Stimulated activated CD4-positive, alpha-beta T cell treated with anti-CD3 and anti-CD28 coated beads, Interleukin-15, amount 100 ng/mL, for 1 hour (primary cell): ENCODE measurements at places on chromosomes 7 and 10.

GRCh38 chr7:129952653-129953560 is at the start of gene UBE2H:
Gene UBE2H (minus strand): TSS chr7:129952960. CDS start chr7:129952555, 405 bp downstream.
- DNase-seq = peak; percentile 86

DNA sequence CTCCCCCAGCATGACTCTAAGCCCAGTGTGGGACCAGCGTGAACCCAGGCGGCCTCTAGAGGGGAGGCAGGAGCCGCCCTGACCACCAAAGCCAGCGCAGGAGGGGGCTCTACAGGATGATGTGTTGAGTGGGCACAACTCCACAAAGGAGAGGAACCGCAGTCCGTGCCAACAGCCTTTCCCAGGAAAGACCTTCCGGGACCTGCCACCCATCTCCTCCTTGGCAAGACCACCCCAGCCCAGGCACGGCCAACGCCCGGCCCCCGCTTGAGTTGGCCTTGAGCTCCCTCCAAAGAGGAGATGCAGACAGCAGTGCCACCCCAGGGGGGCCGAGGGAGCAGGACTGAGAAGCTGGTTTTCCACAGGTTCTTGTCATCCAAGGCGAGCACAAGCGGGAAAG is 38.9 kb downstream of the PTPRN2 start:
- no peak for DNase-seq

GRCh38 chr10:13105184-13105583 is 5.2 kb downstream of the OPTN start:
- DNase-seq = no peak

DNA sequence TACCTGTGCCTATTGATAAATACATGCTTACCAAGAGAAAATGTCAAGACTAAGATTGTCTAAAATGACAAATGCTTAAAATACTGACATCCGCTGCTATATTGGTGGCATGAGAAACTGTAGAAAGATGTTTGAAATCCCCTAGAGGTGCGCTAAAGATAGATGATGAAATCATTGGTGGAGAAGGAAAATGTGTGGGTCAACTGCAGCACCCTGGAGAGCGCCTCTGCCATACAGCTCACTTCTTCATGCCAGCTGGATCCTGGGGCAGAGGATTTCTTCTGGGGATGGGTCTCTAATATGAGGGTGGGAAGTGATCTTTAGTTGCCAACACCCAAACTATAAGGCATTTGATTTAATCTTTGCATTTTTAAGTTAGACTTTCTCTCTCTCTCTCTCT is 680.4 kb upstream of the POM121L12 start:
- no peak for DNase-seq

DNA sequence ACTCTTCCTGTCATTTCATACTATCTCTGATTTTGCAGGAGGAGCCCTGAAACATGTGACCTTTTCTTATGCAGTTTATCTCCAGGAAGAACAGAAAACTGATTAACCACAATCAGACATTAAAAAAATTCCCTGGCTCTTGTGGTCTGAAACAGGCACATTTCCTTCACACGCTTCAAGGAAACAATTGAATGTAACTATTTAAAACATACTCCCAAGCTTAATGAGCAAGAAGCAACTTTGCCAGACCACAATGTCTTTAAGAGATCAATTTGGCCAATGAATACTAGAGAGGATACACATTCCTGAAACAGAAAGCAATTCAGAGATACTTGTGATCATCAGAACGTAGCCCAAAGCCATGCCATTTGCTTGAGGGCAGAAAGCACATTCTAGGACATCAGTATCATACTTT is 65.8 kb downstream of the PIP4K2A start:
- DNase-seq = no peak

DNA sequence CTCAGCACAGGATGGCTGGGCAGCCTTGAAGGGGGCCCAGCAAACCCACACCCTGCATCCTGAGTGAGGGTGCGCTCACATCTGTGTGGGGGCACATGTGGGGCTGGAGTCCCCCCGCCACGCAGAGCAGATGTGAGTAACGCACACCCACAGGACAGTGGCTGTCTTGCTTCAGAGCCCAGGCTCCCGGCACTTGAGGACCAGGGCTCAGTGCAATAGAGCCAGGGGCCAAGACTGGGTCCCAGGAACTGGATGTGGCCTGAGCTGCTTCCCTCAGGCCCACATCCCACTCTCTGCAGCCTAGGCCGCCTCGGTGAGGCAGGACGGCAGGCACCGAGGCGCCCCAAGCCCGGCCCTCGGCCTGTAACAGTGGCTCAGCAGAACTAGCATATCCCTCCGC is 159.9 kb downstream of the MAD1L1 start:
- no peak for DNase-seq

- no peak for DNase-seq
Measured at GRCh38 chr7:92478711-92479110, 965 bp upstream of the ERVW-1 start.

DNA sequence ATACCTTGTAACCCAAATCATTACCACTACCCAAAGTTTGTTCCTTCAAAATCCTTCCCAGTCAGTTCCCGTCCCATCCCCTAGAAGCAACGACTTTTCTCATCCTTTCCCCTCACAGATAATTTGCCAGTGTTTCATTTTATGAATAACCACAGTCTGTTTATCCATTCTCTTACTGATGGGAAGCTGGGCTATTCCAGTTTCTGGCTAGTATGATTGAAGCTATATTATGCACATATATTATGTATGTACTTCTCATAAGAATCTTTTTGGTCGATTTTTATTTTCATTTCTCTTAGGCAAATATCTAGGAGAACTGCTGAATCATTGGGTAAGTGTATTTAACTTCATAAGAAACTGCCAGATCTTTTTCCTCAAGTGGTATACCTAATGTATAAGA is 114.6 kb downstream of the ZNF438 start:
- no peak for DNase-seq

GRCh38 chr10:78412605-78413004 is 378.9 kb downstream of the RPS24 start:
- no peak for DNase-seq

DNA sequence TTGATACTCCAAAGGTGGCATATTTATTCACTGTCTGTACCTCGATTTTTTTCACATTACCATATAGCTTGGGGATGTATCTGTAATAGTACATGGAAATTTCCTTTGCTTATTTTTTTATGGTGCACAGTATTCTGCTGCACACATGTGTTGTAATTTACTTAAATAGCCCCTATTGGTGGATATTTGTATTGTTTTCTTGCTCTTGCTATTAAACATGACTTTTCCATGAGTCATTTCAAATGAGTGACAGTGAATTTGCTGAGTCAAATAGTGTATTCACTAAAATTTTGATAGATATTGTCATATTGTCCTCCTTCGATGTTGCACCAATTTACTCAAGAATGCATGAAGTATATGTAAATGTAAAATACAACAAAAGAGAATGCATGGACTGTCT is 122.7 kb upstream of the STEAP4 start:
- no peak for DNase-seq

GRCh38 chr7:2387897-2388636 is 15.3 kb upstream of the CHST12 start:
- DNase-seq = no peak

DNA sequence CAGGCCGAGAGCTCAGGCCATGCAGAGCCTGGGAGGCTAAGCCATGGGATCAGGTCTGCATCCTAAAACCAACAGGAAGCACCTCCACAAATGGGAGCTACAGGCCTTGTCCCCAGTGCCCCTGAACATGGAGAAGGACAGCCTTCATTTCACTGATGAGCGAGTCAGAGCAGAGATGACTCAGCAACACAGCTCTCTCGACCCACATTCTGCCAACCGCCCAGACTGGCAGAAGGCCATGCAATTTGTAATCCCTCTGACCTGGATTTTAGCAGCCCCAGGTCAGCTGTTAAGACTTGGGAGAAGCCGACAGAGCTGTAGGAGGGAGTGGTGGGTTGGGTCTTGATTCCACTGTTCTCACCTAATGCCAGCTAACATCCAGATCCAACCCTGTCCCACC is 25.5 kb downstream of the VOPP1 start:
- no peak for DNase-seq

GRCh38 chr10:93254180-93254853 is 180.6 kb downstream of the CYP26A1 start:
- DNase-seq = no peak

DNA sequence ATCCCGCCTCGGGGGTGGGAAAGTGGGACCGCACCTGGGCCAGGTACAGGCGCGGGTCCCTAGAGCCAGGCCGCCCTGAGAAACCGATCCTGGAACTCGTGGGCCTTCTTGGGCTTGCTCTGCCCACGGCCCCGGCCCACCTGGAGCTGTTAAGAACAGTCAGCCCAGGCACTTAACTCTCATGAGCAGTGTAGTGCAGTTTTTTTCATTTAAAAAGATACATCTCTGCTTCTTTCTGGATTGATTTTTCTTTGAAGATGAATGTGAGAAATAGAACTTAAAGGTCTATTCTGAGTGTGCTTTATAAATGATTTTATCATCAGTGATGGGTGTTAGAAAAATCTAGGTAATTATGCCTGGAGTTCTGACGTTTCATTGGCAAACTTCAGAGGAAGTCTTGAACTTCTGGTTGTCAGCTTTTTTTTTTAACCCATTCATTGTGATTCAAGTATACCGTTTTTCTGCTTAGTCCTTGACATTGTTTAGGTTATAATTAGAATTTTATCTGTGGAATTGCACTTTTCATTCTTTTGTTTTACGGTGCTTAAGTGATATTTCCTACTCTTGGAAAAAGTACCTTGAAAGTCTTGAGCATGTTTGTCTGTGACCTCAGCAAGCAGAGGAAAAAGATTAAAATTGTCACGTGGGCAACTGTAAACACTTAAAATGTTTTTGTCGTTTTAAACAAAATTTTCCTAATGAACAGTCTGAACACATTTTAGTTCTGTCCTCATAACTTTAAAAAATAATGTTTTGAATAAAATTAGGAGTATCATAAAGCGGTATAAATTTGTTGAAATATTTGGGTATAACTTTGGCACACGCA is 906 bp downstream of the CDK1 start:
- no peak for DNase-seq

DNA sequence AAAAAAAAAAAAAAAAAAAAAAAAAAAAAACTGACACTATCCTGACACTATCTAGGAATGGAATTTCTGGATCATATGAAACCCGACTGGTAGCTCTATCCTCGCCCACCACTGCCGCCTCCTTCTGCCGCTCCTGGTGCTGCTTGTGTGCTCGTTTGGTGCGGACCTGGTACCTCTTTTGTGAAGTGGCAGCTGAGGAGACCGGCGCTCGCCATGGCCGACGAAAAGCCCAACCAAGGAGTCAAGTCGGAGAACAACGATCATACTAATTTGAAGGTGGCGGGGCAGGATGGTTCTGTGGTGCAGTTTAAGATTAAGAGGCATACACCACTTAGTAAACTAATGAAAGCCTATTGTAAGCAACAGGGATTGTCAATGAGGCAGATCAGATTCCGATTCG is 130.6 kb downstream of the SEPTIN14 start:
- DNase-seq = no peak

DNA sequence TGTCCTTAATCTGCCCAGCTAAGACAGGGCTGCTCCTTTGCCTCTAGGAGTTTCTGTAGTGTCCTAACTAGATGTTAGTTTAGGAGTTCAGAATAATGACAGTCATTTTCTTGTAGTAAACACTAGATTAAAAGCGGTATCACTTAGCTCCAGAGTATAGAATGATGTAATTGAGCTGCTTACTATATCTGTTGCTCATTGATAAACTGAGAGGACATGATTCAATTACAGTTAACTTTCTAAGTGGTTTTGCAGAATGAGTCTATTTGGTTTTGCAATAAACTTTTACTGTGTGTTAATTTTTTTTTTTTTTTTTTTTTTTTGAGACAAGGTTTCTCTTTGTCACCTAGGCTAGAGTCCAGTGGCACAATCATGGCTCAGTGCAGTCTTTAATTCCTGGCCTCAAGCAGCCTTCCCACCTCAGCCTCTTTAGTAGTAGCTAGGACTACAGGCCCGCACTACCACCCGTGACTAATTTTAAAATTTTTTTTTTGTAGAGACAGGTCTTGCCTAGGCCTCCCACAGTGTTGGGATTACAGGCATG is 1.8 kb downstream of the STMP1 start:
- no peak for DNase-seq

GRCh38 chr7:102096012-102096332 is 190.7 kb upstream of the SH2B2 start:
- no peak for DNase-seq

DNA sequence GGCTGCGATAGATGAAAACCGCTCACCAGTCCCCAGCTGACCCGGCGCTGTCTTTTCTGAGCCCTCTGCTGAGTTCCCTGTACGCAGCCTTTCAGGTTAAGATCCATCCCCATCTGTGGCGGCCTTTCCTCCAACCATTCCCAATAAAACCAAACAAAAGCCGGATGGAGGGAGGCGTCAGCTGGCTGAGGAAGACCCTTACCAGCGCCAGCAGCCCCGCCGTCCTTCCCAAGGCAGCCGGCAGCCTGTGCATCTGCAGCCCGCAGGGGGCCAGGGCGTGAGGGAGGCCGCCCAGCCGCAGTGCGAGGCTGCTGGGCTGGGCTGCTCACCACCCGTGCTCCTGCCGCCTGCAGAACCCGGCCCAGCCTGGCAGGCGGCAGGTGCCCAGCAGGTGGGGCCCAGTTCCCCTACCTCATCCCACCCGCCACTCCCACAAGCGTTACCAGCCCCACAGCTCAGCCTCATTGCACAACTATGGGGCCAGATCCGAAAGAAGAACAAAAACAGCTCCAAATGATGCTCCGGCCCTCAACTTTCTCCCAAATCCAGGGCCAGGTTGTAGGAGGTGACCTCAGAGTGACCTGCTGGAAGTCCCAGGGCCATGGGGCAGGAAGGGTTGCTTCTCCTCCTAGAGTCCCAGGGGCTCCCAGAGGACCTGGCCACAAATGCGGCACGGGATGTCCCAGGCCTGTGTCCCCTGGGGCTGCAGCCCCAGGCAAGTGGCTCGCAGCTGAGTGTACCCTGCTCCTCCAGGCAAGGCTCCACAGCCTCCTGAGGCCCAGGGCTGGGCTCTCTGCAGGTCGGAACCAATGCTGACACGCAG is 23.8 kb downstream of the PAPOLB start:
- no peak for DNase-seq

DNA sequence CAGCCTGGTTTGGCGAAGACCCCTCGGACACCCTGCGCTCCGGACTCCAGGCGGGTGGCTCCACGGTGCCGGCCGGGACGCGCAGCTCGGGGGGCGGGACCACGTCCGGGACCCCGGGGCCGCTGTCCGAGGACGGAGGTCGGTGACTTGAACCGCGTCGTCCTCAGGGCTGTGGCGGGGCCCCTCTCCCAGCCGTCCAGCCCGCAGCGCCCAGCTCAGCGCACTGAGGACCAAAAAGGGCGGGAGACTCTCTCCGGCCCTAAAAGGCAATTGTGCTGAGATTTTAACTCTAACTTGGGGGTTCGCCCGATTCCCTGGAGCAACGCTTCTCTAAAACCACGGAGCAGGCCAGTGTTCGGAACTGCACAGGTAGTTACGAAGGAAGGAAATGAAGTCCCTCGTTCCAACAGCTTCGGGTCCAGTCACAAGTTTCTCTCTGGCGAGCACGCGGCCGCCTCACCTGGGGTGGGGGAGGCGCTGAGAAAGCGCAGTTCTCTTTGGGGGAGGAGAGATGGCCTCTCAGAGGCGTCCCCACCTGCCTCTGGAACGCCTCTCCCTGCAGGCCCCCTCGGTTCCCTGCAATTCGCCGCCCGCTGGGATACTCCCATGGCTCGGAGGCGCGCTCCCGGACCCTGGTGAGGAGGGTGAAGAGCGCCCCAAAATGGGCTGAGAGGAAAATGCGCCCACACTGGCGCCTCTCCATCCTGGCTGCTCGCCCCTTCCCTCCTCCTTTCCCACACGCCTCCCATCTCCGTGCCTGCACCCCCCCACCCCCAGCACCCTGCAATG is 352.7 kb downstream of the DNAJB6 start:
- no peak for DNase-seq

GRCh38 chr7:122914812-122915211 is 28.6 kb upstream of the CADPS2 start:
- no peak for DNase-seq
